NCI-H1694 treated with DMSO at 0.1 percent for 48 hours (cell line): ENCODE measurements at places on chromosomes 11 and 22.

DNA sequence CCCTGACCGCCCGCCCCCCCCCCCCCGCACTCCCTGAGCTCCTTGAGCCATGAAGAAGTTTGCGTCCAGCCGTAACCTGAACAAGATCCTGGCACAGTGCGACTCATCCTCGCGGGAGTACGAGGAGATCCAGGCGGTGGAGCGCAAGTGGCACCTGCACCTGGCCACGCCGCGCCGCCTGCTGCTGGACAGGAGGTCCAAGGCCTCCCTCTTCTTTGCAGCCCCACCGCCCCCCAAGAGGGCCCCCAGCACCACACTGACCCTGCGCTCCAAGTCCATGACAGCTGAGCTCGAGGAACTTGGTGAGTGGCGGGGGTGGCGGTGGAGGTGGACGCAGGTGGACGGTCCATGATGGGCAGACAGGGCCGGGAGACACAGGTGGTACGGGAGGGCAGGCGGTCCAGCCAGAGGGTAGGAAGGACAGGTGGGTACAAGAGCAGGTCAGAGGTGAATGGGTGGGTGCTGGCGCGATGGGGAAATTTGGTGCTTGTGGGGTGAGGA lies 32.1 kb upstream of the ACR start:
- no peak for DNase-seq

DNA sequence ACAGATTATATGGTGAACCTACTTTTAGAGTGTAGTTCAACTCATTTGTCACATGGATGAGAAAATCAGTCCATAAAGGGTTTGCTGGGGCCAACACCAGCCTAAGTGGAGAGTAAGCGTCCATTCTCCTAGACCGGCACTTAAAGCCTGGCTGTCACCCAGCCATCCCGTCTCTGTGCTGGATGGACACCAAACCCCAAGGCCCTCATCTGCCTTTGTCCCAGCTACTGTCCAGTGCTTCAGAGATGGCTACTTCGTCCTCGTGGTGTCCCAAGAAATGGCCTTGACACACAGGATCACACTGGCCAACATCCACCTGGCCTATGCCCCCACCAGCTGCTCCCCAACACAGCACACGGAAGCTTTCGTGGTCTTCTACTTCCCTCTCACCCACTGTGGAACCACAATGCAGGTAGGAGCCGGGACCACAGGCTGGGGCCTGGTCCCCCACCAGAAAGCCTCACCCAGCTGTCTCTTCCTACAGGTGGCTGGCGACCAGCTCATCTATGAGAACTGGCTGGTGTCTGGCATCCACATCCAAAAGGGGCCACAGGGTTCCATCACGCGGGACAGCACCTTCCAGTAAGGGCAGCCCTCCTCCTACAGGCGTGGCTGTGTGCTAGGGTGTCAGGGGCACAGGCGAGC lies 3.5 kb downstream of the ZP1 start:
- no peak for DNase-seq

GRCh38 chr11:74710281-74710938 lies 20.8 kb downstream of the CHRDL2 start:
- DNase-seq: no peak

GRCh38 chr11:108035690-108036089 lies 27.0 kb downstream of the CUL5 start:
- DNase-seq: no peak

GRCh38 chr11:78190374-78190773 lies 1.7 kb downstream of the USP35 start:
- DNase-seq: no peak

DNA sequence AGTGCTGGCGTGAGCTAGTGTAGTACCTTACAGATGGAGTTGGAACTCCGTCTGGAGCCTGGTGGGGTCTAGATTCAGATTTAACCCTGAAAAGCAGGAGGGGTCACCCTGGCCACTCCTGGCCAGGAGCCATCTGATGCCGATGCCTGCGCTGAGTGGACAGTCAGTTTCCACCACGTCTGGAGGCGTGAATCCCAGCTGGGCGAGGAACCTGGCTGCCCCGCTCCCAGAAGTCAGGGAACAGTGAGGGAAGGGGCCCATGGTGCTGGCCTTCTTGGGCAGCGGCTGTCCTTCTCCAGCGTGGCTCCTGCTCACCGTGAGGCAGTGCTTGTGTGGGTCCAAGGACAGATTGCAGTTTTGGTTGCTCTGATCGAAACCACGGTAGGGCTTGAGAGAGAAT lies 76.3 kb downstream of the PARVB start:
- DNase-seq: no peak

DNA sequence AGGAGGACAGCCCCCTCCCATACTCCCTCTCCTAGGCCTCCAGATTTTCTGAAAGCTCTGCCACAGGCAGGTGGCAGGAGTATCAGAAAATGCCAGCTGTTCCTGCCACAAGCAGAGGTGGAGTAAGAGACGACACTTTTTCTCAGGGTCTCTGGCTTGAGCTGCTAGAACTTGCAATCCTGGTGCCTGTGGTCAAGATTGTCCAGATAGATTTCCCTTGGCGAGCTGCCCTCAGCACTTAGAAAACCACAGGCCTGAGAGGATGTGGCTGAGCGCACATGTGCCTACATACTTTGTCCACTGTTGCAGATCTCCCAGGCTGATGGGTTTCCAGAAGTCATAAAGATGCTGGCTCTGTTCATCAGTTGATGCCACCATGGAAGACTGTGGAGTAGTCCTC lies 65.7 kb upstream of the NAV2 start:
- DNase-seq: no peak

DNA sequence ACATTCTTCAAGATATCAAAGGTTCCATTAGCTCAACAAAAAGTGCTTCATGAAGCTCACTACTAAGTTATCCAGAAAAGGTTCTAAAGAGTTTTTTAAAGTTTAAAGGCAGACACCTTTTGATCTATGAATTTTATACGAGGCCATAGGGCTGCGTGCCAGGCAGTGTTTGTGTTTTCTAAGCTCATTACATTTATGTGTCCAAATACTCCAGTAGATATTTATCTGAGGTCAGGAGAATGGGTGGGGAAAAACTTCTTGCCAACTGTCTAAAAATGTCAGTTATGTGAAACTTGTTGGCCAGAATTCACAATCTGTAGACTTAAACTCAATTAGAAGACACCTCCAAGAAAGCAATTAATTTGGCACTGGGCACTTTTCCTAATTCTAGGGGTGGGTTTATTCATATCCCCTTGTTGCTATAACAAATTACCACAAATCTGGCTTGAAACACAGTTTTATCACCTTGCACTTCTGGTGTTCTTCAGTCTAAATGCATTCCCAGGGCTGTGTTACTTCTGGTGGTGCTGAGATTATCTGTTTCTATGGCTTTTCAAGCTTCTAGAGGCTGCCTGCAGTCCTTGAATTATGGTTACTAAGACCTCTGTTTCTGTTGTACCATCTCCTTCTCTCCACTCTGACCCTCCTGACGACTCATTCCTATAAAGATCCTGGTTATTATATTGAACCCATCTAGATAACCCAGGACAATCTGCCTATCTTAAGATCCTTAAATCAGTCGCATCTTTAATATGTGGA lies 1030.4 kb upstream of the CNTN5 start:
- DNase-seq: no peak

DNA sequence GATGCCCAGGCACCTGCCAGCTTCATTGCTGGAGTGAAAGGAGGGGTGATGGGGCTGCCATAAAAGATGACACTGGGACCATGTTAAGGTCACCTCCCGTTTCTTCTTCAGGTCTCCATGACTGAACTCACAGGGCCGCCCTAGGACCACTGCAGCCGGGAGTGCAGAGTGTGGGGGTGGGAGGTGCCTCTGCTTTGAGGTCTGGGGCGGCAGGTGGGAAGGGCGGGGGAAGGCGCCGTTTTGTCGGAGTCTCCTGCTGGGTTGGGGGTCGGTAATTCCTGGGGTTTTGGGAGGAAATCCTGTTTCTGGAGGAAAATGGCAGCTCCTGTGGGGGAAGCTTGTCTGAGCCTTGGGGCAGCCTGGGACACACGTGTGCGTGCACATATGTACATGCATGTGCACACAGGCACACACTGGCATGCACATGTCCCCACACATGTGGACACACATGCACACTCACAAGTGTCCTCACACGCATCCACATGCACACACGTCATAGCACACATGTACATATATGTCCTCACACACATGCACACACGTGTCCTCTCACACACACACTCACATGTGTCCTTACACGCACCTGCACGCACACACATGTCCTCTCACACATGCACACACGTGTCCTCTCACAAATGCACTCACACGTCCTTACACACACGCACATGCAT lies 990.9 kb downstream of the BRD1 start:
- no peak for DNase-seq

DNA sequence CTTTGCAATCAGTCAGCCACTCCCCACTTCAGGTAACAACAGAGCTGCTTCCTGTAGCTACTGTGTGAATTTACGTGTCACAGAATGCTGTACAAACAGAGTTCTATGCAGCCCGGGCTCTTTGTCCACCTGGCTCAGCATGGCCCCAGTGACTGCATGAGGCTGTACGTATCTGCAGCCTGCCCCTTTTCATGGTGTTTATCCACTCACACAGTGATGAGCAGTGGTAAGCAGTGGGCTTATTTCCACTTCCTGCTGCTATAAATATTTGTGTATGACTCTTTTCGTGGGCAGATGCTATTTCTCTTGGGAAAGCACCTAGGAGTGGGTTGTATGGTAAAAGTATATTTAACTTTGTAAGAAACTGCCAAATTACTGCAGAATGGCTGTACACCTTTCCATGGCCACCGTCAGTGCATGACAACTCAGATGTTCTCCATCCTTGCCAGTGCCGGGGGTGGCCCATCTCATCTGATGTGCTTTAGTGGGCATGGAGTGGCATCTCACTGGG lies 43.3 kb downstream of the MYEOV start:
- no peak for DNase-seq

GRCh38 chr11:27882066-27882697 lies 181.9 kb upstream of the BDNF start:
- no peak for DNase-seq

GRCh38 chr11:65401073-65401802 lies 14.8 kb downstream of the FRMD8 start:
- DNase-seq: no peak

- no peak for DNase-seq
Observed at GRCh38 chr11:130206141-130206540, 46.6 kb downstream of the ST14 start.

GRCh38 chr11:106216281-106216680 lies 138.8 kb downstream of the AASDHPPT start:
- no peak for DNase-seq

DNA sequence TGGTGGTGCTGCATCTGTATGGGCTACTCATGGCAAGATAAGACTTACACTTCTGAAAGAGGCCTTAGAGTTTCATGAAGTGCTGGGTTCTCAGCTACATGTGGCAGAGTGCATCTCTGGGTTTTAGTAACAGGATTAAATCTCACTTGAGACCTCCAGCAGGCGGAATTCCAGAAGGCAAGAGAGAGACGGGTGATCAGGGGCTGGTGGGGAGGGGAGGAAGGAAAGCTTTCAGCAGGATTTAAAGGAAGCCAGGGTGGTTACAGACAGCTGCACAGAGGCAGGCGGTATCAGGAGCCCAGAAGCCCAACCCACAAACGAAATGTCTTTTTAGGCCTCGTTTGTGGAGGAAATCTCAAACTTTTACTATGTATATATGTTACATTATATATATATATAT lies 56.2 kb upstream of the CD82 start:
- DNase-seq: no peak

GRCh38 chr11:34633640-34633989 lies 12.7 kb downstream of the EHF start:
- DNase-seq: no peak

DNA sequence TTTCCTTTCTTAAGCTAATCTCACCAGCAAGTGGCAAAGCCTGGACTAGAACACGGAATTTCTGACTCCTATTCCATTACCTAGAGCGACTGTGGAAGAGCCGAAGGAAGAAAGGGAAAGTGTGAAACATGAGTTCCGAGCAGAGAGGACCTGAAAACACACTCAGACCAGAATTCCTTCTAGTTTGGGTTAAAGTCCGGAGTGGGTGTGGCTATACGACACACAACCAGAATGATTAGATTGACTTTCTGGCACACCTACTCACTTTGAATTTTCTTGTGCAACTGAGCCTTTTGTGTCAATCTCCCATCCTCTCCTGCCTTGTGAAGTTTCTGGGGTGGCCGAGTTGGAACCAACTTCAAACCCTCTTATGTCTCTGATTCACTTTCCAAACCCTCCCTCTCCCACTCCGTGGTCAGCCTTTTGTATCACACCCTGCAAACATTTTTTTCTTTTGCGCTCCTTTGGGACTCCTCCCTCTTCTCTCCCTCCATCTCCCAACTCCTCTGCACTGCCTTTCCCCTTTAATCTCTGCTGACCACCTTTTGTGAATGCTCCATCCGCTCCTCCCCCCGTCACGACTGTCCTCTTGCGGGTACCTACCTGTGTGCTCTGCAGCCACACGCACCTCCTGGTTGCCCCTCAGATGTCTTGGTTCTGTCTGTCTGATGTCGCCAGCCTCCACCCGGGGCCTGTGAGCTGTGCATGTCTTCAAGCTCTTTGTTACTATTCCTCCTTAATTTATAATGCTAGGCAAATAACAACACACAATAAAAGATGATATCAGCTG lies 86.3 kb upstream of the BLID start:
- DNase-seq: no peak

- no peak for DNase-seq
Observed at GRCh38 chr22:48239461-48240147, 1477.2 kb downstream of the TBC1D22A start.

DNA sequence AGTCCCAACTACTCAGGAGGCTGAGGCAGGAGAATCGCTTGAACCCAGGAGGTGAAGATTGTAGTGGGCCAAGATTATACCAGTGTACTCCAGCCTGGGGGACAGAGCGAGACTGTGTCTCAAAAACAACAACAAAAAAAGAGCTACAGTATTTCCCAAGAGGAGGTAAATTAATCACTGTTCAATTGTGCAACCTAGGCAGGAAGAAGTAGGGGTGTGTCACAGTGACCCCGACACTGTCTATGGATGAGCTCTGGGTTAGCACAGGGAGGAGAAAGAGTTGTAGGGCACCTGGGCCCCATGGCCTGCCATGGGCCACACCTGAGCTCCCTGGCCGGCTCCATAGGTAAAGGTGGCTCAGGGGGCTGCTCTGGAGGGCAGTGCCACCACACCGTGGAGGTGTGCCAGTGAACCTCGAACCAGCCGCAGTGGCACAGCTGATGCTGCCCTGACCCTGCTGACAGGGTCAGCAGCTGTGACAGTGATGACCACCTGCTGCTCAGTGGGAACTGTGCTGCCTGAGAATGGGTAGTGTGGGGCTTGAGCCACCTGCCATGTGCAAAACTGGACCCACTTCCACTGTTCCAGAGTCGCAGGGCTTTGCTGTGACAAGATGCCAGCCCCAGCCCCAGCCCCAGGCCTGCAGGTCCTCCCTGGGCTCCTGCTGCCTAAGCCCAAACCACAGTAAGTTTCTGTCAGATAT lies 84.0 kb upstream of the PITPNB start:
- DNase-seq: no peak

GRCh38 chr11:10418259-10418949 lies 36.7 kb upstream of the AMPD3 start:
- DNase-seq: no peak

GRCh38 chr22:44991218-44991617 lies 18.6 kb downstream of the PHF21B start:
- DNase-seq: no peak

DNA sequence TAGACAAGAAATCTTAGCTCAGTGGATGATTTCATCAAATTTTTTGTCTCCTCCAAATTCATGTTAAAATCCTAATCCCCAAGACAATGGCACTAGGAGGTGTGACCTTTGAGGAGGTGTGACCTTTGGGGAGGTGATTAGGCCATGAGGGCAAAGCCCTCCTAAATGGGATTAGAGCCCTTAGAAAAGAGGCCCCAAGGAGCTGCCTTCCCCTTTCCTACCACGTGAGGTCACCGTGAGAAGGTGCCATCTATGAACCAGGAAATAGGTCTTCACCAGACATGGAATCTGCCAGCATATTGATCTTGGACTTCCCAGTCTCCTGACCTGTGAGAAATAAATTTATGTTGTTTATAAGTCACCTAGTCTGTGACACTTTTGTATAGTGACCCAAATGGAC lies 138.7 kb downstream of the TRIM29 start:
- DNase-seq: no peak
